ENCODE measurements at places on chromosomes 4 and X.

- no peak for DNase-seq
These were observed 563.9 kb downstream of the GRXCR1 start for GRCh38 chr4:43456383-43456782.

DNA sequence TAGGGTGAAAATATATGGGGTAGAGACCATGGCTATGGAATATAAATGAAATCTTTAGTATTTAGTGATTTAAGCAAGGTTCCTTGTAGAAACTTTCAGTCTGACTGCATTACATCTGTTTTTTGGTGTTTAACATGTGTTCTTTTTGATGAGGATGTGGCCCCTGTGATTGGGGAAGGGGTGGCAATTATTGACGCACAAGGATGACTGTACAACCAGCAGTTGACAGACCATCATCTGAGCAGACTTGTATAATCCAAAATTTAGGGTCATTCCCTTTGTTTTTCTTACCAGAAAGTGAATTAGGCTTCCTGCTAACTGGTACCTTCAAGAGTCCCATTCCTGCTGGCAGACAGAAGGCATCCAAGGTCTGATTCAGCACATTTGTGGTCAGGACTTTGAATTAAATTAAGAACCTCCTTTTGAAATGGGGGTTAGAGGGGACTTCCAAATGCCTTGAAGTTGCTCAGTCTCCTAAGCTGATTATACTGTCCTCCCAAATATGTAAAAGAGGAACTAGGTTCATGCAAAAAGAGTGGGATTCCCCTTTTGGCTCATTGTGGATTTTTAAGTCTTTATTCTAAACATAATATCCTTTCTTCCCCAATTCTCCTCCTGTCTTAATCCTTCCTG, 112.4 kb upstream of the CXCL13 start:
- DNase-seq = no peak

- DNase-seq = no peak
These were observed 233.0 kb downstream of the PCDH18 start for GRCh38 chr4:137299281-137299680.

DNA sequence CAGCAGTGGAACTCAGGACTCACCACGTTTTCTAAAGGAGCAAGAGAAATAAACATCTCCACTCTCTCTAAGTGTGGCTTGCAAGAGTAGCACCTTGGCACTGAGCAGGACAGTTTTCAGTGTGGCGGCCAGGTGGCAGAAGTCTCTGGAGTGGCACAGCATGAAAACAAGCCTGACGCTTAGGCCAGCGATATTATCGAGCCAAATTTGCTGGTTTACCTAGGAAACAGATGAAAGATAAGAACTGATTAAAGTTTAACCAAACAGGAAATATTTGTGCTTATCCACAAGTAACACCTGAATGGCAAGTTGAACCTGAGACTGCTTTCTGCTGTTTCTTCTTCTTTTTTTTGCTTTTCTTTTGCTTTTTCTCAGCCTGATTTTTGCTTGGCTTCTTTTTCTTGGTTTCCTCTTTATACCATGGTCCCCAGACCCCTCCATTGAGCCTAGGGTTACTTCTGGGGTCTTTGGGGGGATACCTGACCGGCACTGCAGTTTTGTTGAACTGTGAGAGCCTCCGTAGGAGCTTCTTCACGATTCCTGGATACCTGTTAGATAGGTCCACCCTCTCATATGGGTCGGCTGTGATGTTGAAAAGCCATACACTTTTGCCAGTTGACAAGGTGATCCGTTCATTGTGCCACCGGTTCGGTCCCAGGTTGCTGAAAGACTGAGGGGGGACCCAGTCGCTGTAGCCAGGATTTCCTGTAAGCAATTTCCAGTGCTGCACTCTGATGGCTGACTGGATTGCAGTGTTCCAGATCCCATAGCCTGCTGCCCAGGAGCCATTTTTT, 77.3 kb downstream of the ARSJ start:
- peak; percentile 40 for DNase-seq

DNA sequence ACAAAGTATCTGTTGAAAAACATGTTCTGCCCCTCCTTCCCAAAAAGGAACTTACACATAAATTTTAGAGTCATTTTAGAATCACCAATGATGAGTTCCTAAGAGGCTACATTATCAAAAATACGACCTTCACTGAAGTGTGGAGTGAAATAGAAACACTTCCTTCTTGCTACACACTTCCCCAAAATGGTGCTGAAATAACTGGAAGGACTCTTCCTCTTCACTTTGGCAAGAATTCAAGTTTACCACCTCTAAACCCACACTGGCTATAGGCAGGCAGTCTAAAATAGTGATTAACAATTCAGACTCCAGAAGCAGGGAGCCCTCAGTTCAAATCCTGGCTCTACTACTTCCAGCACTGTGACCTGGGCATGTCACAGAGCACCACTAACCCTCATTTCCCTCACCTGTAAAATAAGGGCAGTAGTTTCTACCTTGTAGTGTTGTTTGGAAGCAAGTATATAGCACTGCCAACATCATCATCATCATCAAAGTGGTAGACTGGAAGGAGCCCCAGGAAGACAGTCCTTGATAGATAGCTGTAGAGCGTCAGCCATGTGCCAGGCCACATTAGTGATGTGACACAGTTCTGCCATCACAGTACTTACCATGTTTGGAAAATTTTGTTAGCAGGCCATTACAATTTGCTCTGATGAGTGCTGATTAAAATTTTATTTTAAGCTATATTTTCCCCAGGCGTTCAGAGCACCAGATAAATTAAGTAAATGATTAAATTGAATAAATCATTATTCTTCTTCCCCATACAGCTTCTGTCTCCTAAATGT, 103.3 kb downstream of the PARM1 start:
- no peak for DNase-seq

DNA sequence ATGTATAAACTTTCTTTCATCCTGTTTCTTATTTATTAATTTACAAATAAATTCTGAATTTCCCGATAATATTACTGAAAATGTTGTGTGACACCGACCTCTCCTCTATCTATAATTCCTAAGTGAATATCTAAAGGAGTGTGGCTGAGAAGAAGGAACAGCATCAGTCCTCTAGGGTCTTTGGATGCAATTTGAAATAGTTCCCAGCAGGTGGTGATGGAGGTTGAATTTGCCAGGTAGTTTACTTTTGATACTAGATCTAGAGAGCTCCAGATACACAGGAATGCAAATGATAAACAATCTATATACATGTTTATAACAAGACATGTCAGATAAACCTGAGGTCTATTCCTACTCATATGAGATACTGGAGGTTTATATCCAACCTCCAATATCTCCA, 305.4 kb downstream of the PCDH18 start:
- DNase-seq = no peak

- DNase-seq = no peak
These were observed 258.5 kb upstream of the GIMD1 start for GRCh38 chr4:106627051-106627450.

DNA sequence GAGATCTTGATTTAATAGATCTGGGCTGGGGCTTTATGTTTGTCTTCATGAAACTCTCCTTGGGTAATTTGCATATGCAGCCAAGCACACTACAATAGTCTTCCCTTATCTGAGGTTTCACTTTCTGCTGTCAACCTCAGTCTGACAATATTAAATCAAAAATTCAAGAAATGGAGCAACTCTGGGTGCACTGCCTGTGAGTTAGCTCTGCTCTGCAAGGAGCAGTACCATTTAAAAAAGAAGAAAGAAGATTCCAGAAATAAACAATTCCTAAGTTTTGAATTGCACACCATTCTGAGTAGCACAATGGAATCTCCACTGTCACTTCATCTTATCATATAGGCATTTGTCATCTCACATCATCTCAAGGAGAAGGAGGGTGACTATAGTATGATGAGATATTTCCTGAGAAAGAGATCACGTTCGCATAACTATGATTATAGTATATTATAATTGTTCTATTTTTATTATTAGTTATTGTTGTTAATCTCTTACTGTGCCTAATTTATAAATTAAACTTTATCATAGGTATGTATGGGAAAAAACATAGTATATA, 9.4 kb downstream of the FNIP2 start:
- no peak for DNase-seq

DNA sequence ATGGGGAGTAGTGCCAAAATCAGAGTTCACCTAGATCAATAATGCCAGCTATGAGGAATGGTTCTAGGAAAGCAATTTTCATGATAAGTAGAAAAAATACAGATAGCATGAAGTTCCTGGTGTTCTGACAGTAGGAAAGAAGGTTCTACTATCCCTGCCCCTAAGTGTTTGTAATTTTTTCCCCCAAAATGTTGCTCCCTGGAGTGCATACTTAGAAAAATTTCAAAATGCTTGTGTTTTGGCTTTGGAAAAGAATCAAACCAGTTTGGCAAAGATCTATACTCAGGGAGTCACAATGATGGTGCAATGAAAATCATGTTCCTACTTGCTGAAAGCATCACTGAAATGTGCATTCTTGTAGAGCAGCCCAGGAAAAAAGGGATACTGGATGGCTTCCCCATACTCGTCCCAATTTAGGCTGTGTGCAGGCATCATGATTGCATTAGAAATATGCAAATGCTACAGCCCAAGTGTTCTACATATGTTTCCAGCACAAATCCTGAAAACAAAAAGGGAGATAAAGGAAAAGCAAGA, 74.7 kb downstream of the LPAR4 start:
- no peak for DNase-seq

DNA sequence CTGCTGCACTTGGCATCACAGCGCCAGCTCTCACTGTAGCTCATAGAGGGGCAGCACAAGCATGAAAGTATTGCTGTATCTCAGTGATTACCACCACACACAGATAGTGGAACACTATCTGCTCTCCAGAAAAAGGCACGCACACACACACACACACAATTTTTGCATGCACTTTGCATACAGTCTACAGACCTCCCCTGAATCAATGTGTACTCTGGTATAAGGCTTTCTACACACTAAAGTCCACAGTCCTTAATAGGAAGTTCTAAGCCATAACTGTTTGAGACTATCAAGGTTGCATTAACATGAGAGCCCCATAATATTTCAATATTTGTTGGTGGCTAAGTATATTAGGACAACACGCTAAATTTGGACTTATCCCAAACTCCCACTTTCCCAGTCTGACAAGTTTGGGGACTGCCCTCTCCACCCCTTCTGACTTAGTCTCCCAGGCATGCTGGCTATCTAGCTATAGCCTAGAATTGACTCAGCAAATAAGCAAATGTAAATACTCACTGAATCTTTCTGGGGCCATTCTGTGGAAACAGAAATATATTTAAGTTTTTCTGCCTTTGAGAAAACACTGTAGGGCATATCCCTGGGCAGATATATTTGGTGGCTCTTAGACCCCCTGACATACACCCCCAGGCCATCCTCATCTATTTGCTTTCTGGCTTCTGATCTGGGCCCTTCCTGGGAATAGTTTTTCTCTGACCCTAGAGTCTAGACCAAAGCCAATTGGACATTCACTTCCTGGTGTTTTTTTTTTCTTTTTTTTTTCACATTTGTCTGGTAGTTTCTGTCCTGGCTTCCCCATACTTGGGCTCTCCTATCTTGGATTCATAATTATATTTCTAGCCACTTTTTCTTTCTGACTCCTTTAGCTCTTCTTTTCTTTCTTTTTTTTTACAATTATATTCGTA, 36.4 kb upstream of the CT47C1 start:
- DNase-seq = no peak

DNA sequence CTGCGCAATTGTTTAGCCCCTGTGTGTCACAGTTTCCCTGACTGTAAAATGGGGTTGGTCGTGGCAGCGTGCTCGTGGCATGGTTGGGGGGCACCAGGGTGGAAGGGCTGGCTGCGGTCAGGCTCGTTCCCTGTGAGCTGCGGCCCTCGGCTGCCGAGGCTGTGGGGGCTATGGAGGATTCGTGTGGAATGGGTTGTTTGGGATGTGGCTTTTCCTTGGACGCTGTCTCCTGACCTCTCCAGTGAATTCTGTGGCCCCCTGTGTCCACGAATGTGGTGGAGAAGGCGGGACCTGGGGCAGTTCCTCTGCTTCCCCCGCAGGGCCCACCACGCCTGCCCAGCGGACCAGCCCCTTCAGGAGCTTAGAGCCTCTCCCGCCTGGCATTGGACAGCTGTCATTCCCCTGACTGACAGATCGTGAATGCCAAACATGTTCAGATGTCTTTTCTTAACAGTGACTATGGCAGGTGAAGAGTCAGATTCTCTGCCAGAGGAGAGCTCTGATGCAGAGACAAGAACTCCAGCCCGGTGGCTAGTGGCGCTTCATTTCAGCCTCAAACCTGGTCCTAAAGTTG, 17.2 kb upstream of the HGFAC start:
- DNase-seq = no peak

GRCh38 chr4:158938220-158939044, 164.4 kb upstream of the RAPGEF2 start:
- no peak for DNase-seq

GRCh38 chr4:83708500-83709175, 172.7 kb downstream of the GPAT3 start:
- DNase-seq = no peak

GRCh38 chr4:152374606-152375285, 161.1 kb downstream of the FBXW7 start:
- DNase-seq = no peak

DNA sequence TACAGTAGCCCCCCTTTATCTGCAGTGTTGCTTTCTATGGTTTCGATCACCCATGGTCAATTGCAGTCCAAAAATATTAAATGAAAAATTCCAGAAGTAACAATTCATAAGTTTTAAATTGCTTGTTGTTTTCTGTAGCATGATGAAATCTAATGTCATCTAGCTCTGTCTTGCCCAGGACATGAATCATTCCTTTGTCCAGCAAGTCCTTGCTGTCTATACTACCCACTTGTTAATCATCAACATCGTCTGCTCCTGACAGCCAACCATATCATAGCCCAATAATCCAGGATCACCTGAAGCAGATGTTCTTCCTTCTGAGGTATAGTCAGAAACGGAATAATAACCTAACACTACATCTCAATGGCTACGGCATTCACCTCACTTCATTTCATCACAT, 79.8 kb downstream of the ADAMTS3 start:
- no peak for DNase-seq

GRCh38 chr4:164997324-164997723, 19.9 kb upstream of the TRIM61 start:
- DNase-seq = no peak

DNA sequence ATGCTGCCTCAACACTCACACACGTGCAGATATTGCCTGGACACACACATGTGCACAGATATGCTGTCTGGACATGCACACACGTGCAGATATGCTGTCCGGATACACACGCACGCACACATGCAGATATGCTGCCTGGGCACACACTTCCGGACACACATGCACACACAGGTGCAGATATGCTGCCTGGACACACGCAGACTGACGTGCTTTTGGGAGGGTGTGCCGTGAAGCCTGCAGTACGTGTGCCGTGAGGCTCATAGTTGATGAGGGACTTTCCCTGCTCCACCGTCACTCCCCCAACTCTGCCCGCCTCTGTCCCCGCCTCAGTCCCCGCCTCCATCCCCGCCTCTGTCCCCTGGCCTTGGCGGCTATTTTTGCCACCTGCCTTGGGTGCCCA, 14.7 kb downstream of the FGFRL1 start:
- DNase-seq = no peak

Measured in activated T-cell treated with anti-CD3 and anti-CD28 coated beads for 4 hours (primary cell).